ENCODE measurements at places on chromosomes 12 and 14.

- peak; percentile 76 for DNase-seq
Measured at GRCh38 chr12:6700646-6701051, at the start of gene PIANP. TSS of gene PIANP (minus strand) at chr12:6700815. CDS start at chr12:6698061, 2,754 bp downstream.

DNA sequence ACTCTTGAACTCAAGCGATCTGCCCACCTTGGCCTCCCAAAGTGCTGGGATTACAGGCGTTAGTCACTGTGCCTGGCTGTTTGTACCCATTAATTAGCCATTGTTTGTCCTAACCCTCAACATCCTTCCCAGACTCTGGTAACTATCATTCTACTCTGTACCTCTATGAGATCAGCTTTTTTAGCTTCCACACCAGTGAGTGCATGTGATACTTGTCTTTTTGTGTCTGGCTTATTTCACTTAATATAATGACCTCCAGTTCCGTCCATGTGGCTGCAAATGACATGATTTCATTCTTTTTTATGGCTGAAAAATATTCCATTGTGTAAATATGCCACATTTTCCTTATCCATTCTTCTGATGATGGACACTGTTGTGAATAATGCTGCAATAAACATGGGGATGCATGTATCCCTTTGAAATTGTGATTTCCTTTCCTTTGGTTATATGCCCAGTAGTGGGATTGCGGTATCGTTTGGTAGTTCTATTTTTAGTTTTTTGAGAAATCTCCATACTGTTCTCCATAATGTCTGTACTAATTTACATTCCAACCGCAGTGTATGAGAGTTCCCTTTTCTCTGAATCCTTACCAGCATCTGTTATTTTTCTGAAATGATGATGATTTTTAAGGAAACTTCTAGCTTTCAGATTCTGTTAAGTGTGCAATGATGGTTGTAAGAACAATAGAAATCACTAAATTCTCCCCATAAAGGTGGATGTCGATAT is 6.7 kb upstream of the PPP4R3A start:
- no peak for DNase-seq

GRCh38 chr12:90167518-90168208 is 459.0 kb upstream of the ATP2B1 start:
- DNase-seq, result no peak

GRCh38 chr12:89448951-89449371 is 75.6 kb downstream of the GALNT4 start:
- no peak for DNase-seq

DNA sequence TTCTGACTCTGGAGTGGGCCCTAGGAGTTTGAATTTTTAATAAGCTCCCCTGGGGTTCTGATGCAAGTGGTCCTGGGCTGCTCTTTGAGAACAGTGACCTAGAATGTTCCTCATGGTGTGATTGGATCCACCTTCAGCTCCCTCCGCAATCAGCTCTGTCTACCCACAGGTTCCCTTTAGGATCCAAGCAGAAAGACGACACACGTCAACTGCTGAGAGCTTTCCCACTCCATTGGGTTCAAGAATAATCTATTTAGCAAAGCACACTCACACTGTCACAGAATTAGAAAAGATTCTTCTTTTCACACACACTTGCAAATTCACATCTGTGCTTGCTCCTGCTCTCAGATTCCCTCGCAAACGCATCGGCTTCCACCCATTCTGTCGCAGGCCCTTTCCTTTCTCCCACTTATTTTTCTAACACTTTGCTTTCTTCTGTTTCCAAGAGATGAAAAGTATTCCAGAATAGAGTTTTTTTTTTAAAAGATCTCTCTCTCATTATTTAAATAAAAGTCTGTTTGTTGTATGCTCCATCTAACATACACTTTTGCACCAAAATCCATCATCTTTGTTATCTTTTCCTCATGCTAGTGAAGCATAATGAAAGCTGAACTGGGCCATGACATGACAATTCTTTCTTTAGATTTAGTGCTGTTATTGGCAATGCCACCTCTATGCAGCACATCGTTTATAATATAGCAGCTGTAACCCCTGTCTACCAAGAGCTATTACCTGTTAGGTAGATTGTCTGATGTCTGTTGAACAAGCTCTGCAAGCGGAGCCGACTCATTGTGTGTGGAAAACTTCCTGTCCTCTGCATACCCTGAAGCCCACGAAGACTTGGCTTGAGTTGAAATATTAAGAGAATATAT is 73.1 kb downstream of the CACNA1C start:
- DNase-seq, result no peak

Data from T-cell (primary cell).